ENCODE measurements at places on chromosomes 5 and 9.

GRCh38 chr5:107809201-107810034, 138.7 kb upstream of the EFNA5 start:
- DNase-seq: no peak

DNA sequence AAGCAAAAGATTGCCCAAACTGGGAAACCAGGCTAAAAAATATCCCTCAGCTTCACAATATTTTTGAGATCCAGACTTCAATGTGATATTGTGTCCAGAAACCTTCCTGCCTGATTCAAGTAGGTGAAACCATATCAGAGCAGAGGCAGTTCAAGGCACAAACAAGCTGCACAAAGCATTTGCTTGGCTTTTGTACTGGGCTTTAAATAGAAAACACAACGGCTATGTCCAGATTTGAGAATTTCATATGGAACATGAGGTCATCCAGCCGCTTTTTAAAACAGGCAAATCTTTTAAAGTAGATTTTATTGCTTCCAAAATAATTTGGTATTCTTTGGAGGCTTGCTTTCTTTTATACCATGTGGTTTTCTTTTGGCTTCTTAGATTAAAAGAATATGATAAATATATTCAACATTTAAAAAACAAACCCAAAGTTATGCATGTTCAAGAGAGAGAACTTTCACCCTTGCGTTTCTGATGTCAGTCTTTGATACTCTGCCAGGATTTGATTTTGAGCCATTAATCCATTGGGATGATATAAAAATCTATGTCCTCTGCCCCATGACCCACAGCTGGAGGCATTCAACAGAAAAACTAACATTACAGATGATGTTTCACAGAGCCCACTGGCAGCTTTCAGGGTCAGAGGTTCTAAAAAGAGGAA, 29.0 kb upstream of the CCDC112 start:
- no peak for DNase-seq

DNA sequence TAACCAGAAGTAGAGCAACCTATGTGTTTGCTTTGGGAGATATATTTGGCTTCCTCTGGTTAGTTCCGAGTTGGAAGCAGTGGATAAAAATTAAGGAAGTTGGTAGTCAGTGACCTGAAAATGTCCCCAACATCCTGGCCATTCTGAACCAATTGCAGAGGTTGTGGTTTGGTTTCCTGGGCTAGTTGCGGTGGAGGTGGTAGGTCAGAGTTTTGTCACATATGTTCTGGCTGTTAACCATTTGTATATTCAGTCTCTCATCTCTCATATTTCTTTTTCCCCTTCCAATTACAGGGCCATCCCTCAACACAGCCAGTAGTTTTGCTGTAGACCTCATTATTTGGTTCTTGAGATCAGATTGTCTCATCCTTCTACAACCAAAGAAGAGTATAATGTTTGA, 1026.9 kb downstream of the PTPRD start:
- DNase-seq: no peak

DNA sequence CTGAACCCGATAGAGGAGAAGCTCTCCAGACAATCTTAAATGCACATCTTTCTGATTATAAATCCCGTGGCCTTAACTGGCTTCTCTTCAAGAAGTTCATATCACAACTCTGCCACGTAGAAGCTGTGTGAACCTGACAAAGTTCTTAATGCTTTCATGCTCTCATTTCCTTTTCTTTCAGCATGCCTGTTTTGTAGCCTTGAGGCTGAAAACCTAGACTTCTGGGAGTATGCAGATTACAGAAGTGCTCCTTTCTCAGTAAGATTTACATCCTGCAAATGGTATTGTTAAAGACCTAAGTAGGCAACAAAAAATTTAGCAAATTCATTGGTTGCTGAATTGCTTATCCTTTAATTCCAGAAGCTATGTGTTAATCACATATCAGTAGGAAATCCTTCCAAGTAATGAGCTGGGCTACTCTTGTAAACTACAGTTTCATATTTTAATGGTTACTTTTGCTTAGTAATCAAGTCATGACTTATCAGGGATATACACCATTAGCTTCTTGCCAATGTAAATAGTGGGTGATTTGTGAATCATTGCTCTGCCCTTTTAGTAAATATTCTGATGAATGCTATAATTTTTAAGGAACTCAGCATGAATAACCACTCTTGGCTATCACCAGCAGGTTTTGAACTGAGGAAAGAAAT, 334.7 kb downstream of the FBXL7 start:
- DNase-seq: no peak

GRCh38 chr5:166962461-166962860, 1329.0 kb upstream of the WWC1 start:
- DNase-seq: no peak

- DNase-seq: no peak
Measured at GRCh38 chr5:58264276-58264675, 195.6 kb downstream of the PLK2 start.

DNA sequence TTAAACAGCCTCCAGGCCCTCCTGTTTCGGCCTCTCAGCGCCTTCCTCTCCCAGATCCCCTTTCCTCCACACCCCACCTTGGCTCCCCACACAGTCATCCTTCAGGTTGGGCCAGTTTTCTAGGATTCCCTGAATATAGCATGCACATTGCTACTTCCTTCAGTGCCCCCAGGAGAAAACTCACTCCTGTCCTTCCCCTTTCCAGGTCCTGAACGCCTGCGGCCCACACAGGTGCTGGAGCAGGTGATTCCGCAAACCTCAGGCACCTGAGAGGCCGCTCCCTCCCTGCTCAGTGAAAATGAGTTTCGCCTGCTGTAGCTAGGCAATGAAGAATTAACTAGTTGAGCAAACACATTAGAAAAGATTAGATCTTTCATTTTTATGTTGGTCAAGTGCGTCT, 185.0 kb downstream of the MED10 start:
- no peak for DNase-seq

GRCh38 chr9:82101475-82101874, 112.9 kb downstream of the SPATA31D1 start:
- no peak for DNase-seq

GRCh38 chr5:140631831-140632365, 1.1 kb downstream of the CD14 start:
- no peak for DNase-seq

GRCh38 chr5:137492331-137492730, 6.8 kb downstream of the SPOCK1 start:
- DNase-seq: no peak

- DNase-seq: no peak
Measured at GRCh38 chr5:116032991-116033390, 719 bp downstream of the ARL14EPL start.

DNA sequence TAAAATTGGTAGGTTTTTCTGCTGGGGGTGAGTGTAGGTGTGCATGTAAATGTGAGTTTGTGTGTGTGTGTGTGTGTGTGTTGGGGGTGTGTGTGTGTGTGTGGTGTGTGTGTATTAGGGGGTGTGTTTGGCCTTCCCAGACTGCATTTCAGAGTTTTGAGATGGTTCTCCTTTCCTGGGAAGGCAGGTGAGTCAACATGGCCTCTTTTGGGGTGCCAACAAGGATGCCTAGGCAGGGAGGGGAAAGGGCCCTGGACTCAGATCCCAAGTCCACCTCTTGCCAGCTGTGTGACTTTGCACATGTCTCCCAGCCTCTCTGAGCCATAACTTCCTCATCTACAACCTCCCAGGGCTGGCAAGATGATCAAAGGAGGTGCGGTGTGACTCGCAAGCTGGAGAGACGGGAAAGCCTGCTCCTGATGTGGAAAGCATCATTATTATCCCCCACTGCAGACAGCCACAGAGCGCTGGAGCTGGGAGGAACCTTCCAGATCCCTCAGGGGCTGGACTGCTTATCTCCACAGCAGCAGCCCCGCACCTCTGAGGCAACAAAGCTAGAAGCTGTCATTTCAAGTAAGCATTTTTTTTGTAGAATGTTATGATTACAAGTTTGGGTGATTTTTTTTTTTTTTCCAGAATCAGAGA, 63.5 kb upstream of the TBC1D2 start:
- DNase-seq: no peak

Measured in stimulated activated CD8-positive, alpha-beta memory T cell treated with anti-CD3 and anti-CD28 coated beads, Interleukin-15, amount 100 ng/mL, for 1 hour (primary cell).